ENCODE measurements at places on chromosomes 4 and X.
A peak's percentile ranks its signal among the peaks of the same experiment; 100 is the strongest.

DNA sequence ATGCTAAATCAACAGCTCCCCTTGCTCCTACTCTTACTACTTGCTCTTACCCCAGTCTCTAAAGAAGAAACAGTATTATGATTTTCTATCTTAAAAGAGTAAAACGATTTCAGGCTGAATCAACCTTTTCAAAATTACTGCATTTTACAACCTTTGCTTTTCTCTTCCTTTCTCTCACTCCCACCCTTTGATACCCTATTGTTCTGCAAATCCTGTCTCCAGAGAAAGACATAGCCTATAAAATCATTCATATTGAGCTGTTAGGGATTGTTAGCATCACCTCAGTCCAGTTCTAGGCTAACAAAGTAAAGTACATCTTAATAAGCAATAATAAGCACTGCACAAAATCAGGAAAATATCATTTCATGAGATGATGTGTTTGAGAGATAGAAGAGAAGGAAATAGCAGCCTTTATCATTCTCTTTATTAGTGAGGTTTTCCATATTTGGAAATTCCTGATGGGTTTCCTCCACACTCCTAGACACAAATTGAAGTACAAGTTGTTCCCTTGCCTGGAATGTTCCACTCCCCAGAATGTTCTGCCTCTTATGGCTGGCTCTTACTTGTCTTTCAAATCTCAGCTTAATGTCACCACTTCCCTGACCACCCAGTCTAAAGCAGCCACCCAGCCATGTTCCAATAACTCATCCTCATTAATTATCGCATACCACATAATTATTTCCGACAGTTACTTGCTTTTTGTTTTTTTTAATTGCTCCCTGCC lies 219.7 kb downstream of the PALLD start:
- DNase-seq = no peak

DNA sequence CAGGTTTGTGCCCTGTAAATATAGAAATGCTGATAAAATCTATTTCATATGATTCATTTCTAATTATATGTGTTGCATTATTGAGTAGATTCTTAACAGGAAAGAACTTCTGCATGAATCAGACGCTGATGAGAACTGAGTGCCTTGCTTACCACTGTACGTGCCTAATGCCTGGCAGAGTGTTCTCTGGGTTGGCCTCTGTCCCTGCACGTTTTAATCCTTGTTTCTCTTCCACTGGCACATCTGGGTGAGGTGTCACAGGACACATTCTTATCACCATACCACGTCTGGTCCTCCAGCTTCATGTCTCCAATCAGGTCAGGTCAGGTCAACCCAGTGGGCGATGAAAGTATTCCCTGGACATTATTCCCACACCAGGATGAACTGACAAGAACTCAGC lies 53.6 kb downstream of the KLF3 start:
- DNase-seq = no peak

GRCh38 chr4:110621839-110622751 lies 782 bp downstream of the PITX2 start:
- DNase-seq = no peak

DNA sequence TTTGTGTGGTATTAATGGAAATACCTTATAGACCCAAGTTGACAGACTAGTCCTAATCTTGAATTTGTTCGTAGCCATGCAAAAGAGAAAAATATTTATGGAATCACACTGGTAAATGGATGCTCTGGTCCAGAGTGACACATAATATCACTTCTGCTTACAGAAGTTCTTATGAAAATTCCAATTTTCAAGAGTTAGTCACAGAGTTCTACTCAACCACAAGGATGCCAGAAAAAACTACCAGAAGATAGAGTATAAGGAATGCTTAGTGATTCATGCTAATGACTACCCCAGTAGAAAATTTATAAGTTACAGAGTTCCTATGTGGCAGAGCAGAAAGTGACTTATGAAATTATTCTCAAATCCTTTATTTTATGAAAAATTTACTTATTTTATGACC lies 1384.8 kb downstream of the FAM133A start:
- DNase-seq = no peak

DNA sequence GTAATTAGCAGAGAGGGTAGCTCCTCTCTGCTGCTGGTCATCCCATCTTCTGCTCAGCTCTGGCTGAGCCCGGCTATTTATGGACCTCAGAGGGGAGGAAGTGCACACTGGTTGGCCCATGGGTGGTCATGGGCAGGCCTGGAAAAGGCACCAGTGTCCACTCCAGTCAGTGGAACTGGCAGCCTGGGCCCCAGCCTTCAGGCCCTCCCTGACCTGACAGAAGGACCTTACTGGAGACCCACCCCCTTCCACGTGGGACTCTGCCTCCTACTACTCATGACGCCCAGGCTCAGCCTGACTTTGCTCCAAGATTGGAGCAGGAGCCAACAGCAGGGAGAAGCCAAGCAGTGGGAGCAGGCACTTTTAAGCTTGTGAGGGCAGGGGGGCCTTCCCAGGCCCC lies 8.0 kb upstream of the ART3 start:
- DNase-seq = no peak

GRCh38 chrX:72142094-72142793 lies 10.5 kb upstream of the RTL5 start:
- peak; percentile 97 for DNase-seq

GRCh38 chr4:77861495-77861894 lies 1.1 kb upstream of the MRPL1 start:
- no peak for DNase-seq

DNA sequence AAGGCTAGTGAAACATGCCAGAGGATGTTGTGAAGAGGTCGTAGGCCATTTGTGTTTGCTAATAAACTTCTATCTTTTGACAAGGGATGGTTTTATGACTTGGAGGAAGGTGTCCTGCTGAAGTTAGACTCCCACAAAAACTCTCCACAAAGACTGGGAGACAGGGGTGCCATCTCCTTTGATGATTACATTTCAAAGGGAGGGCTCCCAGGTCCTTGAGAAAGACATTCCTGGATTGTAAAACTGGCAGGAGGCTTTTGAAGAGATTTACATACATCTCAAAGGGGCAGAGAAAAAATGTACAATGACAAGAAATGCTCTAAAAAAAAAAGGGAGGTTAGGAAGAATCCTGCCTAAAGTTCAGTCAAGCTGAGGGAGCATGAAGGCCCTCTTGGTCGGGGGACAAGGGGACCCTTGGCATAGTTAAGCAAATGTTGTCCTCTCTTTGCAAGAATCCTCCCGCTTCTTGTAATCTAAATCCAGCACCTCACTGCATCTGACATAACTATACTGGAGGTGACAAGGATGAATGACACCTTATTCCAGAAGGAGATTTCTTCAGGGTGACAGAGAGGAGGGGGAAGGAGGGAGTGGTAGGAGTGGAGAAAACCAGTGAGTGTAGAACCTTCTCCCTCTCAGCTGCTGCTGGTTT lies 41.1 kb upstream of the MGST2 start:
- no peak for DNase-seq

DNA sequence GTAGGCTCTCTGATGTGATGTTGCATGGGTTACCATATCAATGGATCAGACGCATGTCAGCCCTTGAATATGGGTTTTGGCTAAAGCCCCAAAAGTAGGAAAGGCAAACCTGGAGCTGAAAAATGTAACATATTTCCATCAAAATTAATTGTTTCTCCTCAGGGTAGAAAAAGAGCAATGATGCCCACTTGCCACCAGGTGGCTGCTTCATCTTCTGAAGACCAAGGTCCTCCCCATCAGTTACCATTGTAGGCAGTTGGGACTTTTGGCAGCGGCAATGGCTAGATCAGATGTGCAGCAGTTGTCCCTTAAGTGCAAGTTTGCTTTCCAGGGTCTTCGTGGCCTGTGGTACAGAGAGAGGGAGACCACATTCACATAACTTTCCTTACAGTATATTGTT lies 118.2 kb downstream of the NAF1 start:
- DNase-seq = no peak

GRCh38 chr4:186009976-186010375 lies 59.0 kb upstream of the TLR3 start:
- DNase-seq = no peak

DNA sequence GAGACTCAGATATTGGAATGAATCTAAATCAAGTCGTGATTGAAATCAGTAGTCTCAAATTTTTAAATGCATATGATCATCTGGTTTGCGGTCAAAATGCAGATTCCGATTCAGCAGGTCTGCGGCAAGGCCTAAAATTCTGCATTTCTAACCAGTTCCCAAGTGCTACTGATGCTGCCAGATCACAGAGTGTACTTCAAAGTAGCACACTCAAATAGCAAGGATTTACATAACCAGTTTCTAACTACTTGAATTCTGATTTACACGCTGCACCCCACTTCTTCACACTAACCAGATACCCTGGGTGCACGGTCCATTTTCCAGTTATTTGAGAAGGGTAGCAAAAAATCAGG lies 752 bp downstream of the MBTPS2 start:
- DNase-seq = no peak

- DNase-seq = no peak
These were observed 212.5 kb downstream of the PRDM5 start for GRCh38 chr4:120709991-120710390.

GRCh38 chrX:109281483-109282275 lies 200.2 kb downstream of the GUCY2F start:
- DNase-seq = no peak

DNA sequence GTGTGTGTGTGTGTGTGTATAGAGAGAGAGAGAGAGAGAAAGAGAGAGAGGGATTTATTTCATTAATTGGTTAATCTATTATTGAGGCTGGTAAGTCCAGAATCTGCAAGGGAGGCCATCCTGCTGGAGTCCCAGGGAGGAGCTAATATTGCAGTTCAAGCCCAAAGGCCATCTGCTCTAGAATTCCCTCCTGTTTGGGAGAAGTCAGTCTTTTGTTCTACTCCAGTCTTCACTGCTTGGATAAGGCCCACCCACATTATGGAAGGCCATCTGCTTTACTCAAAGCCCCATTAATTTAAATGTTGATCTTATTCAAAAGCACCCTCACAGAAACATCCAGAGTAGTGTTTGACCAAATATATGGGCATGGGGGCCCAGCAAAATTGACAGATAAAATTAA lies 317.5 kb upstream of the RASGEF1B start:
- DNase-seq = peak; percentile 2

GRCh38 chr4:143178923-143179322 lies 5.8 kb upstream of the USP38 start:
- no peak for DNase-seq

- DNase-seq = no peak
These were observed 652.2 kb upstream of the DIPK2B start for GRCh38 chrX:45852884-45853283.

DNA sequence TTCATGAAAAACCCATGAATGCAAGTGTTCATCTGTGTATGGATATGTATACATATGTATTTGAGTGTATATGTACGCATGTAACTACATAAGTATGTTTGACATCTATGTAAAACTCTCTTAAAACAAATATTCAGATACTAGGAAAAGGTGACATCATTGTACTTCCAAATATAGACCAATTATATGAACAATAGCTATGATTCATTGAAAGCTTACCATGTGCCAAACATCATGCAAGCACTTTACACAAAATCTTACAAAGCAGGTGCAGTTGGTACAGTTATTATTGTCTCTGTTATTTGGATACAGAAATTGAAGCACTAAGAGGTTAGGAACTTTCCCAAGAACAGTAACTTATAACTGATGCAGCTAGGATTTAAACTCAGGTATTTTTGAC lies 21.4 kb downstream of the MAGEB17 start:
- DNase-seq = no peak

- DNase-seq = no peak
These were observed 50.6 kb downstream of the ATP11C start for GRCh38 chrX:139882299-139882698.

DNA sequence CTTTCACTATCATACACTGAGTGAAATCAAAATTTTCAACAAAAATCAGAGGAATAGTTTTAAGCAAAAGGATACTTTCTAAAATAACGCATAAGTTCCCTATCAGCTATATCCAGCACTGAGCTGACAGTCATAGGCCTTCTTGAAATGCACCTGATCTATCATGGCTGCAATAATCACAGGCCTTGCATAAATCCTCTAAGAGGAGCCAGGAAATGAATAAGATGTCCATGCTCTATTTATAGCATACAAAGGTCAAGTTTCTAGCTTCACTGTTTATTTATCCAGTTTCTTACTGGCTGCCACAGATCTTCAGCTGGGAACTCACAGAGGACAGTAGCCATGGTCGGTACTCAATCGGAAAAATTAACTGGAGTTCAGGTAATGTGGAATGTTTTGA lies 235.9 kb upstream of the DMD start:
- no peak for DNase-seq

- no peak for DNase-seq
These were observed 97.9 kb upstream of the ADAMTS3 start for GRCh38 chr4:72666910-72667309.

DNA sequence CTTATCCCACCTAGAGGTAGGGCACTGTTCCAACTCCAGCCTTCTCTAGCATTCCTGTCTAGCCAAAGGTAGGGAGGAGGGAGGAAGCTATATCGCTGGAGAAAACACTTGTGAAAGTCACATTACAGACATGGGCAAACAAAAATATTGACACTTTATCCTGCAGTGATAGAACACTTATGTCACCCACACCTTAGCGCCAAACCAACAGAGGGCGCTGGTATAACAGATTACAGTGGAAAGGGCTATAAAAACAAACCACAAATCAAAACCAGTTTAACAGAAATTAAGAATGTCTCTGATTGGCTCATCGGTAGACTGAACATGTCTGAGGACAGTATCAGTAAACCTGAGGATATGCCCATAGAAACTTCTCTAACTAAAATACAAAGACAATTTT lies 451.3 kb downstream of the TLL1 start:
- peak; percentile 14 for DNase-seq

GRCh38 chrX:139932073-139932900 lies 566 bp downstream of the ATP11C start:
- DNase-seq = no peak

- no peak for DNase-seq
These were observed 262.7 kb upstream of the ETNPPL start for GRCh38 chr4:109025471-109026076.

- no peak for DNase-seq
These were observed 8.9 kb downstream of the EIF4E start for GRCh38 chr4:98919996-98920395.

GRCh38 chr4:147029296-147029695 lies 83.6 kb upstream of the TTC29 start:
- DNase-seq = no peak

DNA sequence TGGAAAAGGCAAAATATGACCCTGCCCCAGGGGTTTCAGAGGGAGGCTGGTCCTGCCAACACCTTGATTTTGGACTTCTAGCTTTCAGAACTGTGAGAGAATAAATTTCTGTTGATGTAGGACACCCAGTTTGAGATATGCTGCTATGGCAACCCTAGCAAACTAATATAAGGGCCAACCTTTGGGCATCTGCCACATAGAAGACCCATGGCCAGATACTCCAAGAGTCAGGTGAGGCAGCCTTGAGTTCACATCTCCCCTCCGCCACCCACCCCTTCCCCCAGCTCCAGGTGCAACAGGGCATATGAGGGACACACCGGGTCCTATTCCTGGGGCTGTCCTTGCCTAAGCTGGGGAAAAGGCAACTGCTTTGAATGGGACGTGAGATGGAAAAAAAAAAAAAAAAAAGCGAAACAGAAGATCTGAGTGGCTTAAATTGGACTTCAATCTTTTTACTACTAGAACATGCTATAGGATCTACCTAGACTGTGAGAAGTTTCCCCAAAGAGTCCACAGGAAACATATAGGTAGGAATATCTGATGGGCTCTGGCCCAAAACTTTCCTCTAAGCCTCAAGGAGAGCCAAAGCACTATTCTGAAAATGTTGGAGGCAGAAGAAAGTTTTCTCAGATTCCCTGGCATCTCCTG lies 56.5 kb upstream of the PROM1 start:
- no peak for DNase-seq

All from NCI-H1694 treated with DMSO at 0.1 percent for 48 hours (cell line).